ENCODE measurements at places on chromosomes 2 and 18.
A peak's percentile ranks its signal among the peaks of the same experiment; 100 is the strongest.

- DNase-seq = no peak
Measured at GRCh38 chr2:73999881-74000597, 15.3 kb downstream of the TET3 start.

GRCh38 chr18:21686282-21687105, 18.1 kb downstream of the ABHD3 start:
- no peak for DNase-seq

- DNase-seq = peak; percentile 69
Measured at GRCh38 chr2:211745295-211746097, 793.1 kb downstream of the ERBB4 start.

DNA sequence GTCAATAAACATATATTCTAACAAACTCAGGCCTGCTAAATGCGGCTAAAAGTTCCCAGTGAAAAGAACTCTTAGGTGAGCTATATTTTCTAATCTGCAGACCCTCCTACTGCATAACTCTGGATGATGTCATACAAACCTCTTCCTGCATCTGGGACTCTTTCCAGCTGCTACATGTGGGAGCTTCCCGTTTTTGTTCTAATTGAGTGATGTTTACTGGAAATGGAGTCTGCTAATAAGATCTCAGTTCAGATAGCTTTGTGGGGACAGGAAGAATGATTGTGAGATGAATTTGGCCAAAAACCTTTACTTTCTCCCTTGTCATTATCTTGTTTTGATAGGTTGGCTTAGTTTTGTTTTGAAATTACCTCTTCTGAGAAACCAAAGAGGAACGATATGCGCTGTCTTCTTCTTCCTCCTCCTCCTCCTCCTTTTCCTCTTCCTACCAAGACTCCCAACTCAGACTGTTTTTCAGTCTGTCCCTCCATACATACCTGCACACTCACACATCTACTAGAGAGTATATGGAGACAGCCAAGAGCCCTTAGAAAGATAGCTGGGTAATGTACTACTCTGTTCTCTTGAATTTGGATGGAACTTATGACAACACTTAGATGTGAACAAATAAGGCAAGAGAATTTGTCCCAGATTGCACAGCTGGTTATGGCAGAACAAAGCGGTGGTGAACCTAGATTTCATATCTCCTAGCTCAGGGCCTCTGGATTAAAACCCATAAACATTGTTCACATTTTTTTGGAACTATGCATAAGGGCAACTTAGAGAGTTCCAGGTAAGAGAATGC, 39.8 kb upstream of the AAK1 start:
- DNase-seq = peak; percentile 82

Measured in NB4 (cell line).